ENCODE measurements at places on chromosomes 3 and 15.

- no peaks in the 10 kb centered on the region for H3K36me3 ChIP-seq
- no peaks in the 10 kb centered on the region for H3K4me1 ChIP-seq
- no peaks in the 10 kb centered on the region for H3K27me3 ChIP-seq
Measured at GRCh38 chr15:90711418-90711824, 5.7 kb upstream of the BLM start.

- no peaks in the 10 kb centered on the region for H3K36me3 ChIP-seq
- no peak overlapping the region for H3K4me3 ChIP-seq
- peaks cover 7% of the 10 kb centered on the region for H3K4me1 ChIP-seq
- DNase-seq = no peak
- no peak overlapping the region for H3K27ac ChIP-seq
Measured at GRCh38 chr3:122993124-122993978, 34.2 kb downstream of the SEMA5B start.

DNA sequence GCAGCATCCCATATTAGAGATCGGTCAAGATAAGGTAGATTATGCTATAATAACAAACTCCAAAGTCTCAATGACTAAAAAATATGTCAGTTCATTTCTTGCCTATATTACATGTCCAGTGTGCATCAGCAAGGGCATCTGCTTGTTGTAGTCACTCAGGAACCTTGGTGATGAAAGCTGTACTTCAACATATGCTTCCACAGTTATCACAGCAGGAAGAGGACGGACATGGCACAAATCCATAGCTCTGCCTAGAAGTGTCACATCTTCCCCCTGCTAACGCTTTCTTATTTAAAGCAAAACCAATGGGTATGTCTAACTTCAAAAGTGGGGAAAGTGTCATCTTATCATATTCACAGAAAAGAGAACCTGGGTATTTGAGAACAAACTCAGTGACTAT lies 20.0 kb upstream of the PIAS1 start:
- no peaks in the 10 kb centered on the region for H3K36me3 ChIP-seq
- no peaks in the 10 kb centered on the region for H3K4me1 ChIP-seq

- no peak overlapping the region for H3K4me3 ChIP-seq
- no peaks in the 10 kb centered on the region for H3K27me3 ChIP-seq
- H3K4me1 ChIP-seq = peaks cover 4% of the 10 kb centered on the region
- peaks cover 15% of the 10 kb centered on the region for H3K36me3 ChIP-seq
- DNase-seq = no peak
Measured at GRCh38 chr15:42734076-42734672, 2.8 kb downstream of the CDAN1 start.

DNA sequence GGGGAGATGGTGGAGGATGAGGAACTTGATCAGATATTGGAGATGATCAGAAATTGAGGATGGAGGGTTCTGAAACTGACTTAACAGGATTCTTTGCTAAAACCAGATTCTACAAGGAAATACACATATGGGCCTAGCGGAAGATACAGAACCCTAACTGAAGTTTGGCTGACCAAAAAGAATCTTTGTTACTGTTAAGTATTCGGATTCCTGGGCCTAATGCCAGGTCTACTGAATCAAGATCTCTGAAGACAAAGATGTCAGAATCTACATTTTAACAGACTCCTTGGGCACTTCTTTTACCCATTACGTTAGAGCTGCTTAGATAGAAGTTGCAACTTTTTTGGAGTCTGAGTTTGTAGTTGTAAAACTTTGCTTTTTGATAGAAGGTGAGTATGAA lies 137.7 kb downstream of the FNDC3B start:
- H3K36me3 ChIP-seq = no peaks in the 10 kb centered on the region
- no peaks in the 10 kb centered on the region for H3K27me3 ChIP-seq
- no peak overlapping the region for H3K27ac ChIP-seq
- H3K4me3 ChIP-seq = no peak overlapping the region
- H3K4me1 ChIP-seq = peaks cover 16% of the 10 kb centered on the region

GRCh38 chr3:27349832-27350231 lies 19.4 kb downstream of the NEK10 start:
- no peaks in the 10 kb centered on the region for H3K36me3 ChIP-seq
- H3K4me3 ChIP-seq = no peak overlapping the region
- no peaks in the 10 kb centered on the region for H3K4me1 ChIP-seq
- no peaks in the 10 kb centered on the region for H3K27me3 ChIP-seq
- no peak overlapping the region for H3K27ac ChIP-seq

GRCh38 chr3:64039981-64040733 lies 16.9 kb upstream of the PSMD6 start:
- H3K4me1 ChIP-seq = no peaks in the 10 kb centered on the region
- no peak overlapping the region for H3K27ac ChIP-seq
- H3K27me3 ChIP-seq = no peaks in the 10 kb centered on the region
- no peaks in the 10 kb centered on the region for H3K36me3 ChIP-seq
- DNase-seq = no peak

DNA sequence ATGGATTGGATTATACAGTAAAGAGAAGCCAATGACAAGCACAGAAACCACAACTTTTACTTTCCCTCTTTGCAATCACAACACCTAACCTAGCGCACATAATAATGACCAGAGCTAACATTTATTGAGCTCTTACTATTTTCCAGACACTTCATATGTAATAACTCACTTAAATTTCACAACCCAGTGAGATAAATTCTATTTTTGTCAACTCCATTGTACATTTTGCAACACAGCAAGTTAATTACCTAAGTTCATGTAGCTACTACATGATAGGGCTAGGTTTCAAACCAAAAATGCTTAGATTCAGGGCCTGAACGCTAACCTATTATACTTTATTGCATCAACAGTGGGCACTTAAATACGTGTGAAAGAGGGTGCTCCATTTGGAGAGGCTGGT lies 89.5 kb downstream of the GADL1 start:
- H3K4me3 ChIP-seq = no peak overlapping the region
- H3K27ac ChIP-seq = no peak overlapping the region
- no peaks in the 10 kb centered on the region for H3K4me1 ChIP-seq
- no peaks in the 10 kb centered on the region for H3K27me3 ChIP-seq

GRCh38 chr15:94306700-94307650 lies 75.6 kb downstream of the MCTP2 start:
- H3K27ac ChIP-seq = no peak overlapping the region
- no peak overlapping the region for H3K4me3 ChIP-seq
- DNase-seq = no peak
- no peaks in the 10 kb centered on the region for H3K36me3 ChIP-seq
- no peaks in the 10 kb centered on the region for H3K4me1 ChIP-seq

DNA sequence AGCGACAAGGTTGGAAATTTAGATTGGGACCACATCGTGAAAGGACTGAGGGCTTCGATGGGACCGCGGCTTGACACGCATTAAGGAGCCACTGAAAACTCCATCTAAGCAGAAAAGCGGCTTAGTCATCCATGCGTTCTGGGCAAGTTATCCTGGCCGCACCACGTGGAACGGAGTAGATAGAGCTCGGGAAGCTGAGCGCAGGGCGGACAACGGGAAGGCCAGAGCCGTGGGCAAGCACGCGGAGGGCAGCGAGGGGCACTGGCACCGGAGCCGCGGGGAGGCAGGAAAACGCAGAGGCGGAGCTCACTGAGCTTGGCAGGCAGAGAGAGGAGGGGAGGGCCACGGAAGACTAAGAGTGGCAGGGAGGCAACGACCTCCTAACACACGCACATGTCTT lies 61.3 kb upstream of the VGLL4 start:
- H3K4me1 ChIP-seq = no peaks in the 10 kb centered on the region
- H3K27ac ChIP-seq = no peak overlapping the region
- DNase-seq = no peak

GRCh38 chr3:13417166-13417947 lies 2.8 kb downstream of the NUP210 start:
- no peaks in the 10 kb centered on the region for H3K4me1 ChIP-seq
- H3K4me3 ChIP-seq = no peak overlapping the region
- no peaks in the 10 kb centered on the region for H3K36me3 ChIP-seq
- H3K27me3 ChIP-seq = no peaks in the 10 kb centered on the region

GRCh38 chr3:150447084-150447483 lies 39.0 kb downstream of the TSC22D2 start:
- H3K36me3 ChIP-seq = no peaks in the 10 kb centered on the region
- H3K27me3 ChIP-seq = no peaks in the 10 kb centered on the region
- no peak overlapping the region for H3K27ac ChIP-seq
- H3K4me3 ChIP-seq = no peak overlapping the region
- no peaks in the 10 kb centered on the region for H3K4me1 ChIP-seq

GRCh38 chr3:44661189-44661588 lies 12.7 kb downstream of the ZNF35 start:
- DNase-seq = peak; percentile 19
- no peak overlapping the region for H3K27ac ChIP-seq
- H3K27me3 ChIP-seq = no peaks in the 10 kb centered on the region
- no peak overlapping the region for H3K4me3 ChIP-seq
- H3K36me3 ChIP-seq = peaks cover 19% of the 10 kb centered on the region
- H3K4me1 ChIP-seq = no peaks in the 10 kb centered on the region

- H3K4me1 ChIP-seq = peaks cover 3% of the 10 kb centered on the region
- no peaks in the 10 kb centered on the region for H3K27me3 ChIP-seq
- H3K4me3 ChIP-seq = no peak overlapping the region
- no peak overlapping the region for H3K27ac ChIP-seq
Measured at GRCh38 chr3:188296761-188297612, 143.0 kb downstream of the LPP start.

GRCh38 chr15:69783211-69783610 lies 314.5 kb downstream of the TLE3 start:
- H3K27me3 ChIP-seq = no peaks in the 10 kb centered on the region
- no peak for DNase-seq
- H3K27ac ChIP-seq = no peak overlapping the region
- no peaks in the 10 kb centered on the region for H3K36me3 ChIP-seq

GRCh38 chr3:61714225-61714624 lies 152.9 kb downstream of the PTPRG start:
- no peak overlapping the region for H3K27ac ChIP-seq
- H3K36me3 ChIP-seq = no peaks in the 10 kb centered on the region
- no peak for DNase-seq
- H3K4me3 ChIP-seq = no peak overlapping the region
- H3K4me1 ChIP-seq = peaks cover 2% of the 10 kb centered on the region
- H3K27me3 ChIP-seq = no peaks in the 10 kb centered on the region

DNA sequence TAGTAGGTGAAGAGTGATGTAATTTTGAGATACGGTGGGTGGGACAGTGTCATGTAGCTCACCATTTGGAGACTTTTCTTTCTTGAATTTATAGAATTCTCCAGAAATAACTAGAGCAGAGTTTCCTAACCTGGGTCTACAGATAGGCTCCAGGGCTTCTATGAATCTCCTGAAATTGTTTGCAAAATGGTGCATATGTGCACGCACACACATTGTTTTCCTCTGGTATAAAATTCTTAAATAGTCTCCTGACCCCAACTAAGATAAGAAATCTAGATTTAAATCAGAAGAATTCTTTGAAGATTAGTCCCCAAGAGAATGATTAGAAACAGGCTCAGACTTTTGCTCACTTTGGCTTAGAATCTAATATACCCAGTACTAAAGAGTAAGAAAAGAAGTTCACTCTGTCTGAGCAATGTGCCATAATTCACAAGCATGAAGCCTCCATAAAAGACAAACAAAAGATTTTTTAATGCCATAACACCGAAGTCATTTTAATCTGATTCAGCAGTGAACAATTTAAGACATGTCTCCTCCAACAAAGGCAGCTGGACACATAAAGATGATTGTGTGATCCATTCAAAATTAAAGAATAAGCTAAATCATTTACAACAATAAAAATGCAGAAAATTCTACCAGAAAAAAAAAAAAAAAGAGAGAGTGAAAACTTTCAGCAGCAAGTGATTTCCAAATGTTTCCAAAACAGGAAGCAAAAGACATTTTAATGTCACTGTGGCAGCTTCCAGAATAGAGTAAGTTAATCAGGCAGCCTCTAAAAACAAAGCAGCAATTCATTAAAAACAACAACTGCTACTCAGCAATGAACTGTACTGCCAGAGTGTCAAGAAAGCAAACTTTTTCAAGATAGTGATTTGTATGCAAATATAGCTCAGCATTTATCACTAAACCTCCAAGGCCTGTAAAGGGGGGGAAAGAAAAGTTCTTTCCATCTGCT lies 975.5 kb upstream of the CFAP20DC start:
- no peaks in the 10 kb centered on the region for H3K36me3 ChIP-seq
- H3K27me3 ChIP-seq = no peaks in the 10 kb centered on the region
- H3K4me1 ChIP-seq = no peaks in the 10 kb centered on the region
- DNase-seq = no peak

GRCh38 chr15:83299462-83299861 lies 15.0 kb upstream of the BNC1 start:
- H3K27me3 ChIP-seq = no peaks in the 10 kb centered on the region
- peak; percentile 25 for DNase-seq
- H3K36me3 ChIP-seq = no peaks in the 10 kb centered on the region
- no peaks in the 10 kb centered on the region for H3K4me1 ChIP-seq
- H3K4me3 ChIP-seq = no peak overlapping the region

GRCh38 chr3:184455991-184456390 lies 76.1 kb downstream of the CHRD start:
- no peaks in the 10 kb centered on the region for H3K27me3 ChIP-seq
- no peak overlapping the region for H3K27ac ChIP-seq
- no peaks in the 10 kb centered on the region for H3K36me3 ChIP-seq
- no peak overlapping the region for H3K4me3 ChIP-seq
- DNase-seq = no peak
- no peaks in the 10 kb centered on the region for H3K4me1 ChIP-seq

GRCh38 chr3:53680028-53680427 lies 166.2 kb downstream of the CHDH start:
- DNase-seq = peak; percentile 74
- no peaks in the 10 kb centered on the region for H3K4me1 ChIP-seq
- no peaks in the 10 kb centered on the region for H3K36me3 ChIP-seq
- H3K27ac ChIP-seq = no peak overlapping the region
- H3K27me3 ChIP-seq = no peaks in the 10 kb centered on the region

DNA sequence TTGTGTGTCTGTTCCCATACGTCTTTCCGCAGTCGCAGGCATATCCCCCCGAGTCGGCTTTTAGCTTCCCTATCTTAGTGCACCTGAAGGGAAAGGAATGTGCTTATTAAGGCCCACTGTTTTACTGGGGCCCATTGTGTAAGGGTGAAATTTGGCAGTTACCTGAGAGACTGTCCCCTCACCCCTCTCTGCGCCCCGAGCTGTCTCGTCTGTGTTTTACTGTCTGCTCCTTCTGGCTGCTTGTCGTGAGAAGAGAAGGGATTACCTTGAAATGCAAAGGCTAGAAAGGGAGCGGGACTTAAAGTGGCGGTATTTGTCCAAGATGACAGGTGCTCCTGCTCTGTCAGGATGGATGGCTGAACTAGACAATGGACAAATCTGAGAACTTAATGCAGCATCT lies 233.0 kb upstream of the POU1F1 start:
- no peaks in the 10 kb centered on the region for H3K4me1 ChIP-seq
- H3K36me3 ChIP-seq = no peaks in the 10 kb centered on the region
- no peak overlapping the region for H3K4me3 ChIP-seq
- H3K27ac ChIP-seq = no peak overlapping the region
- H3K27me3 ChIP-seq = no peaks in the 10 kb centered on the region

- DNase-seq = no peak
- H3K27me3 ChIP-seq = peaks cover under 1% of the 10 kb centered on the region
- H3K36me3 ChIP-seq = no peaks in the 10 kb centered on the region
- H3K4me3 ChIP-seq = no peak overlapping the region
Measured at GRCh38 chr3:171815973-171816595, 5.8 kb upstream of the PLD1 start.

- H3K27me3 ChIP-seq = no peaks in the 10 kb centered on the region
- no peak overlapping the region for H3K27ac ChIP-seq
- DNase-seq = no peak
- H3K4me3 ChIP-seq = no peak overlapping the region
Measured at GRCh38 chr15:40768521-40769273, 1.1 kb upstream of the C15orf62 start.

Measured in mesendoderm (in vitro differentiated cells).